ENCODE measurements at places on chromosomes 11 and 22.

DNA sequence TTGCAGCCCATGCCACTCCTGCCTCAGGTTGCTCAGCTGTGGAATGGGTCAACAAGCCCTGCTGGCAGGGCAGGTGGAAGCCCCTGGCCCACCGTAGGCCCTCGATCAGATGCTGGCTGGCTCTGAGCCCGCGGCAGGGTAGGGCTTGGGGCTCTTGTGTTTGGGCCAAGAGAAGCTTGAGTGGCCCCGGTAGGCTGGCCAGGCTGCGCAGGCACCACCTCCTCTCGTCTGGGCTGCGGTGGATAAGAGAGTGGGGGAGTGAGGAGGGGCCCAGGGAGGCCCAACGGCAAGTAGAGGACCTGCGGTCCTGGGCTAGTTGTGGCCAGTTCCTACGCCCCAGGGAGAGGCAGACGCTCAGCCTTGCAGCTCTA, 115.2 kb downstream of the CEP164 start:
- no peak for DNase-seq

DNA sequence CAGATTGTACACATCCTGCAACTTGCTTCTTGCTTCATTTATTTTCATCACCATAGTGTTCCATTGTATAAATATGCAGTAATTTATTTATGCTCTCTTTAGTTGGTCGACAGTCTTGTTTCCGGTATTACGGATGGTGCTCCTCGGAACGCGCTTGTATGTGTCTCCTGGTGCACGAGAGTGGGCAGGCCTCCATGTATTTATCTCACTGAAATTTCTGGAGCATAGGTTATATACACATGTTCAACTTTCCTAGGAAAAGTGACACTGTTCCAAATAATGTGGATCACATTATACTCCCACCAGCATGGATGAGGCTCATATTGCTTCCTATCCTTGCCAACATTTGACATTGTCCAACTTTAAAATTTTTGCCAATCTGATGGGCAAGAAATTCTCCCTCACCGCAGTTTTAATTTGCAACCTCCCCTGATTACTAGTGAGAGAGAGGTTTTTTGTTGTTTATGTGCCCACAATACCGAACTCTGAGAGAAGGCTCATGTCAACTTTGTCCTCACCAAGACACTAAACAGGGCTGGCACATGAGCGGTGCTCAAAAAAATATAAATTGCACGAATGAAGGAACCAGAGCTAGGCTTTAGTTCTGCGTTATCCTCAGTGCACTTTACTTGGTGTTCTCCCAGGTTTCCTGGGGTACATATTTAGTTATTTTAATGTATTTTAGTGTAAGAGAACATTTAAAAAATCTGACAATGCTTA, 3.8 kb downstream of the CSNK2A3 start:
- DNase-seq, result no peak

GRCh38 chr11:31987118-31988005, 103.5 kb upstream of the RCN1 start:
- DNase-seq, result no peak

DNA sequence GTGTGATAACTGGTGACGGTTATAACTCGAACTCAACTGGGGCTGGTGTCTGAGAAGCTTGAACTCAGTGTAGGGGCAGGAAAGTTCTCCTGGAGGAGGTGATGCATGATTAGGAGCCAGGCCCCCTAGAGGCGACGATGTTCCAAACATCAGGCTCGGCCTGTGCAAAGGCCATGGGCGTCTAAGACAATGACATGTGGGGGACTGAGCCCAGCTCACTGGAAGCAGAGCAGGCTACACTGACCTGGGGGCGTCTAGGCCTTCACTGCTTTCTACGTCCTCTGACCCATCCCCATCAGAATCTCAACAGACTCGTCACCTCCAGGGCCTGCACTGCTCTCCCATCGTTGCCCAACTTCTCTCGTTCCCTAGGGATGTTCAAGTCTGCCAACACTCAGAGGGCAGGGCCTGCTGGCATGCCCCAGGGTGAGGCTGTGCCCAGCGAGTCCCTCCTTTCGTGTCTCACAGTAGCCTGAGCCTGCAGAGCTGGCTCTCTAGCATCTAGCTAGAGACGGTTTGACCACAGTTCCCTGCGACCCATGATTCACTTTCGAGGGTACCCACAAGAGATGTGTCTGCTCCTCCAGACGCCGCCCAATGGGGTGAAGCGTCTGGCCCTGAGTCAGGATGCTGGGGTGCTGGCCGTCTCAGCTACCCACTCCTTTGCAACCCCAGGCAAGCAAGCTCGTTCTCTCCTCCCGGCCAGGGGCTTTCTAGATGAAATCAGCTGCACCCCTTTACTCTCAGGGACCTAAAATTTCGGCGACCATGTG, 1.1 kb upstream of the ATG16L2 start:
- DNase-seq, result peak; percentile 86

- no peak for DNase-seq
Measured at GRCh38 chr11:125918140-125918840, 14.0 kb downstream of the DDX25 start.

- no peak for DNase-seq
Measured at GRCh38 chr22:31295360-31295759, 3.1 kb upstream of the PIK3IP1 start.

DNA sequence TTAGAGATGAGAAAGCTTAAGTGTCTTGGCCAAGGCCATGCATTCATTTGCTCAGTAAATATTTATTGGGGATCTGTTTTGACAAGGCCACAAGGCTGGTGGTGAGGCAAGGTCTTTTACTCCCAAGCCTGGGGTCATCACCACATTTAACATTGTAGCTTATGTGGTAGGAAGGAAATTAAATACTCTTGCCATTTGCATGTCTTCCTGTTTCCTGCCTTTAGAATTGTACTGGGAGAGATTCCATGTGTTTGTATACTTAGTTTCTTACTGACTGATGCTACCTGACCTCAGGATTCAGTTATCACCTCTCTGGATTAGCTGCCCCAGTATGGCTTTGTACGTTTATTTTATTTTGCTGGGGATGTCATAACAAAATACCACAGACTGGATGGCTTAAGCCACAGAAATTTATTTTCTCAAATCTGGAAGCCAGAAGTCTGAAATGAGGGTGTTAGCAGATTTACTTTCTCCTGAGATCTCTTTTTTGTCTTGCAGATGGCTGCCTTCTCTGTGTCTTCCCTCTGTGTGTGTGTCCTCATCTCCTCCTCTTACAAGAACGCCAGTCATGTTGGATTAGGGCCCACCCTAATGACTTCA, 44.8 kb downstream of the SPECC1L start:
- no peak for DNase-seq

- no peak for DNase-seq
Measured at GRCh38 chr22:25068707-25069106, 116.2 kb downstream of the KIAA1671 start.

DNA sequence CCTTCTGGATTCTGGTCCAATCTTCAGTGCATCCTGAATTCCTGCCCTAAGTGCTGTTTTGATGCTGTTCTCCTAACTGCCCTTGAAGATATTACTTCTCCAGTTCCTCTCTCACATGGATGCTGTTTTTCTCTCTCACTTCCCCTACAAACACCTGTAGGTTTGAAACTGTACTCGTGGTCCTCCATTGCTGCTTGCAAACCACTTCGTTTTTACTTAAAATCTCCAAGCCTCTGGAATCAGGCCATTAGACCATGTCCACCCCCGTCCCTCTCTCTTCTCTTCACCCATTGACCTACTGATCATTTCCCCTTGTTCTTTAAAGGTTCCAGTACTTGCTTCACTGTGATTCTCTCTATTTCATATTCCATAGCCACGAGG, 988.1 kb downstream of the NTM start:
- peak; percentile 75 for DNase-seq

DNA sequence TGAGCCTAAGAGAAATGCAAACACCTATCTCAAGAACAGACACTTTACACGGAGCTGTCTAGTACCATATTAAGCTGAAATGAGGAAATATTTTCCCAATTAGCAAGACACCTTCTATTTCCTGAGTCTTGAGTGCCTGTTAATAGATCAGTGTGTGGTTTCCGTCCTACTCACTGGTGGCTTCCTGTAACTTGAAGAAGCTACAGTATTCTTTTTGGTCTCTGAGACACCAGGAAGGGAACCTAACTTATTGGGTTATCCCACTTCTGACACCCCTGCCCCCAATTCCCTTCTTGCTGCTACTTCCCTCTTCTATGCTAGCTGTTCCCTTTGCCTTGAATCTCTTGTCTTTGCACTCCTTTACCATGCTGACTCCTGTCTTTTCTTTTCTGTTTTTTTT, 92.7 kb downstream of the FDX1 start:
- DNase-seq, result no peak

DNA sequence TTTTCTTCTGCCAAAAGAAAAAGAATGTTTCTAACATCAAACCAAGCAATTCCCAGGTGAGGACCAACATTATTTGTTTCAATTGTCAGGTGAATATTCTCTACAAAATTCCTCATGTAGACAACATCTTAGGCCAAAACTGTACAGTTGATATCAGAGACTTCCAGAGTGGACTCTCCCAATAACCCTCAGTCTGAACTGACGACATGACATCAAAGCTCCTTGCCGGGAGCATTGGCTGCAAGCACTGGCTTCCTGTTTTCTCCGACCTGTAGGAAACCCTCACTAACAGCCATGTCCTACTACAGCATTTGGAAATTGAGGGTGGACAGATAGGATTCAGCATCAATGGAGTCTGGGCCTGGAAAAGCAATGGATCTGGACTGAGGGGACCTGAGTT, 30.5 kb upstream of the MRGPRX1 start:
- no peak for DNase-seq

DNA sequence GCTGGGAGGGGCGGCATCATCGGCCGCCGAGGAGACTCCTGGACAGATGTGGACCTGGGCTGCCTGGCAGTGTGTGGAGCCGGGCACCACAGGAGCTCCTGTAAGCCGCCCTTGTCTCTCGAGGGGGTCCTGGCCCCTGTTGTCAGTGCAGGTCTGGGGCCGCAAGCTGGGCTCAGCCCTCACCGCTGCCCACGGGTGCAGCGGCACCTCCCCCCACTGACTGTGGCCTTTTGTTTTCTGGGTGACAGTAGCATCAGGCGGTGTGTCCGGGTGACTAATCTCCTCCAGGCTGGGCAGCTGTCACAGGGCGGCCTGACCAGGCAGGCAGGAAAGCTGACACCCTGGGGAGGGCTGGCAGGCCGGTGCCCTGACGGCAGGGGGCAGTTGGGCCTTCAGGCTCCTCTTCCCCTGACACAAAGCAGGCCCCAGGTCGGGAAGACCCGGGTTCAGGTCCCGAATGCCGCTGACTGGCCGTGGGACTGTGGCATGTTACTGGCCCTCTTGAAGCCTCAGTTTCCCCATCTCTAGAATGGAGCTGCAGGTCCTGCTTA, 16.3 kb downstream of the DGKZ start:
- no peak for DNase-seq

- DNase-seq, result no peak
Measured at GRCh38 chr11:96481771-96482170, 92.0 kb downstream of the JRKL start.

- no peak for DNase-seq
Measured at GRCh38 chr11:129239207-129239606, 47.1 kb upstream of the ARHGAP32 start.

- no peak for DNase-seq
Measured at GRCh38 chr11:64591257-64592233, 525 bp downstream of the SLC22A12 start.

DNA sequence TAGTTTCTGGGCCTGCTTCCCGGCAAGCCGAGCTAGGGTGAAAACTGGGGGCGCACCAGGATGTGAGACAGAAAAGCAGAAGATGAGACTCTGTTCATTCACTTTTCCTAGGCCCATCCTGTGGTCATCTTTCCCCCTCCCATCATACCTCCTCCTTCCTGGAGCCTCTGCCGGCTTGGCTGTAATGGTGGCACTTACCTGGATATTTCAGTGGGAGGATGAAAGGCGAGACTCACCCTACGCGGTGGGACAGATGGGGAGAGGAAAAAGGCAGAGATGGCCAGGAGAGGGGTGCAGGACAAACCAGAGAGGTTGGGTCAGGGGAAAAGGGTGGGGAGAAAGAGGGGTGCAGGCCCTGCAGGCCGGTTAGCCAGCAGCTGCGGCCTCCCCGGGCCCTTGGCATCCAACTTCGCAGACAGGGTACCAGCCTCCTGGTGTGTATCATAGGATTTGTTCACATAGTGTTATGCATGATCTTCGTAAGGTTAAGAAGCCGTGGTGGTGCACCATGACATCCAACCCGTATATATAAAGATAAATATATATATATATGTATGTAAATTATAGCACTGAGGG, 41.5 kb upstream of the NNMT start:
- DNase-seq, result no peak

DNA sequence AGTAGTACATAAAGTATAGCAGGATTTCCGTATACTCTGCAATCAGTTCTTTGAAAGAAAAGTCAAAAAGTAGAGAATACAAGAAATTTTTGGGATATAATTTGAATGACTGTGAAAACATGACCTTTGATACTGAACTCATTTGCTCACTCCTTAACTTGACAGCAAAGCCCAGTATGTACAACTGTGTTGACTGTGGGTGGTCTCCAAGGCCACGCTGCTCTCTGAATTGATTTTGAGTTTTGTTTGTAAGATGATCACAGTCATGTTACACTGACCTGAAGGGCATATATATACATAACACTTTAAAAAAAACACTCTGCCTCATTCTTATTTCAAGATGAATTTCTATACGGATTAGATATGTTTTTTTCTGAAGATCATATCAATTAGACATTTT, 9.5 kb upstream of the AMOTL1 start:
- DNase-seq, result no peak

GRCh38 chr11:536841-537621, at the start of gene LRRC56:
Gene LRRC56, plus strand, starts transcription at chr11:537527. Its CDS starts 3,158 bp downstream, at chr11:540685.
- DNase-seq, result peak; percentile 97

- DNase-seq, result no peak
Measured at GRCh38 chr11:11581481-11581880, 40.3 kb downstream of the GALNT18 start.

- DNase-seq, result no peak
Measured at GRCh38 chr11:116640641-116641402, 132.0 kb downstream of the BUD13 start.

DNA sequence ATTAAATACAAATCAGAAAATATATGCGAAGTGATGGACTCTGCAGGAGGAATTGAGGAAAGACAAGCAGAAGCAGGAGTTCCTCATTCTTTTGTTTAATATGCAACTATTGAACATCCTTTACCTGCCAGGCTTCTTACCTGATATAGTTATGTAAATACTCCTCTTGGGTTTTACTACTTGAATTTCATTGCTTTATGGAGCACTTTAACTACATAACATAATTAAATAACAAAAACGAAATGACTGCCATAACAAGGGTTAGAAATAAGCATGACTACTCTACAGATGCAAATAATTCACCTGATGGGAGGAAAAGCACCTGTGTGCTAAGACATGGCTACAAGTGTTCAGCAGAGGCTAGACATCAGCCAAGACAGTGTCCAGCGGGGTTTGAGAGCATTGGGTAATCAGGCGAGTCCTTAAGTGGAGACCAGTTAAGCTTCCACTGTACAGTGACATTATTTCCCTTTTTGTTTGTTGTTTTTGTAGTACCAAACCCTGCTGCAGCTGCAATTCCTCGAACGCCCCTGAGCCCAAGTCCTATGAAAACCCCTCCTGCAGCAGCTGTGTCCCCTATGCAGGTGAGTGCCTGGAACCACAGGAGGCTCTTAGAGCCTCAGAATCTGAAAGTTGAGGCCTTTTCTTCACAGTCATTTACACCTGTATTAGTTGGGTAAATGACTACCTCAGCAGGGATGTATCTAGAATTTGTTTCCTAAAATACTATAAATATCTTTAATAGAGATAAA, 67.4 kb downstream of the SPECC1L start:
- no peak for DNase-seq
